ENCODE measurements at places on chromosomes 2 and 18.

DNA sequence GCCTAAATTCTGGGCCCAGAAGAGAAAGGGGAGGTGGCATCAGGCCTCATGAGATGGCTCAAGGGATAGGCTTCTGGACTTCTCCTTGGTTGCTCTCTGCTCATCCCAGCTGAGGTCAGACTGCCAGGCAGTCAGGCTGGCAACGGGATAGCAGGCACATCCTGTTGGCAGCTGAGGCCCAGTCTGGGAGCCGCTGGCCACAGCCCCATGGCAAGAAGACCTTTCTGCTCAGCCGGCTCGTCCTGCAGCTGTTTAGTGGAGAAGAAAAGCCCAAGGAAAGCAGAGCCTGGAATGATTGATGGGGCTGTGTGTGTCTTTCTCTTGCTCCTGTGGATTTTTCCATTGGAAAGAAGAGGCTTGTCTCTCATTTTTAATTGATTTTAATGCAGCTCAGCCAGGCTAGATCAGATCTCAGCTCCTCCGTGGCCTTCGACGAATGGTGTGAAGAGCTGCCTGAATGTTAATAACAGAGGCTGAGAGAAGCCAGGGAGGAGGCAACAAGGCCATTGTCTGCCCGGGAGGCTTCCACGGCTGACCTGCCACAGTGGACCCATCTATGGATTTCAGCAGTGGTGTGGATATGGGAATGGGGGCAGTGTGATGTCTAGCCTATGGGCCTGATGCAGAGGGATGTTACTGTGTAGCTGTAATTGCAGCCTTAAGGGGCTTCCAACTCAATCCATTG lies 99.5 kb downstream of the HS1BP3 start:
- no peak for DNase-seq

DNA sequence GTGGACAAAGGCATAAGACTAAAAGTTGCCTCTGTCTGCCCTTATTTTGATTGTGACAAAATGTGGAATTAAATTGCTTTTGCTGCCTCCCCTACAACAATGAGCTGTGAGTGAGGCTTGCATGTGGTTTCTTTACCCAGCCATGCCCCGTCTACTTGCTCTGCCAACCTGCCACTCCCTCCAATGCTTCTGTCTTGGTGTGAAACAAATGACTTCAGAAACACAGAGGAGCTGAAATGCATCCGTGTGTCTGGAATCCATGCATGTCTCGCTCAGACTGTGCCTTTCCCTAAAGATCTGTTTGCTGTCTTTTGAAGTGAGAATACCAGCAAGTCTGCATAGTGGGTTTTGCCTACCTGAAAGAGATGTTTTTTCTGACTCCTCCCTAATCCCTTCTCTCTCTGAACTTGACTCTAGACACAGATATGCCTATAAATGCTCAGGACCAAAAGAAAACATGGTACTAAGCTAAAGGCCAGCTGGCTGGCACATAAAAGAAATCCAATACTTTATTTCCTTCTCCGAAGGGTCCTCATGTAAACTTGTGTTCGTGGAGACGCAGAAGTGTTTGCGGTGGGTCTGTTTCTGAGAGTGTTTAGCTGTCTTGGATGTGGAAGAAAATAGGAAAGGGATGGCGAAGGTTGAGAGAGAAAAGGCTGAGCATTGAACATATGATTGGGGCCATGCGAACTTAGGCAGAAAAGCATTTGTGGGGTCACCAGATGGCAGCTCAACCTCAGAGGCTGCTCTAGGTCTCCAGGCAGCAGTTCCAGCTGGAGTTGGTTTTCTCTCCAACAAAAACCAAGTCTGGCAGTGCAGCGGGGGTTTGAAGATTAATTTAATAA lies 120.5 kb downstream of the CCBE1 start:
- no peak for DNase-seq

- peak; percentile 56 for DNase-seq
These were observed 68.5 kb downstream of the COPS8 start for GRCh38 chr2:237154082-237154638.

GRCh38 chr2:135154962-135155361 lies 102.9 kb downstream of the RAB3GAP1 start:
- DNase-seq = no peak

GRCh38 chr2:184129073-184129472 lies 469.3 kb upstream of the ZNF804A start:
- DNase-seq = no peak

DNA sequence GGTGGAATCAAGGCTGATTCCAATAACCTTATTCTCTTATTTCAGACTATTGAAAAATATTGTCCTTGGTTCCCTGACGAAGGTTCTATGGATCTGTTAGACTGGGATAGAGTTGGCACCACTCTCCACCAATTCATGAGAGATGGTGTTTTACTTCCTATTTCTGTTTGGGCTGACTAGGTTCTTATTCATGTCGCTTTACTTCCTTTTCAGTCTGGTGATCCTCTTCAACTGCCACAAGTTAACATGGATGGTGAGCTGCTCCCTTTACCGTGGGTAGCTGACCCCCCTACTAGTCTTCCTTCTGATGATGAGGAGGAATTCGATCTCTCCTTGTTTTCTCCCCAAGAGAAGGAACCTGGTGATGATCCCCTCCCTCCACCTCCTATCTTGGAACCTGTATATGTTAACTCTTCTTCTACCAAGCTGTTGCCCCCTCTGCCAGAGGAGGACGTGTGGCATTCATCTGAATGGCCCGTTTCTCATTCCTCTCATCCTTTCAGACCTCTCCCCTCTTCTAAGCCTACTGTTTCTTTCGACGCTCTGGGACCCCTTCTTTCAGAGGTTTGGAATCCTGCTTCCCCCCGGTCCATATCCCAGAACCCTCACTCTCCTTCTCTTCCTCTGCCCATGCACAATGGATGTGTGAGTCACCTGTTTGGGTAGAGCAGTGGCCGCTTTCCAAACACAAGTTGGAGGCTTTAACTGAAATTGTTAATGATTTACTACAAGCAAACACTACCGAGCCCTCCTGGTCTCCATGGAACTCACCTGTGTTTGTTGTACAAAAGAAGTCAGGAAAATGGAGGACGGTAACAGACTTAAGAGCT lies 13.5 kb upstream of the CNOT11 start:
- no peak for DNase-seq

DNA sequence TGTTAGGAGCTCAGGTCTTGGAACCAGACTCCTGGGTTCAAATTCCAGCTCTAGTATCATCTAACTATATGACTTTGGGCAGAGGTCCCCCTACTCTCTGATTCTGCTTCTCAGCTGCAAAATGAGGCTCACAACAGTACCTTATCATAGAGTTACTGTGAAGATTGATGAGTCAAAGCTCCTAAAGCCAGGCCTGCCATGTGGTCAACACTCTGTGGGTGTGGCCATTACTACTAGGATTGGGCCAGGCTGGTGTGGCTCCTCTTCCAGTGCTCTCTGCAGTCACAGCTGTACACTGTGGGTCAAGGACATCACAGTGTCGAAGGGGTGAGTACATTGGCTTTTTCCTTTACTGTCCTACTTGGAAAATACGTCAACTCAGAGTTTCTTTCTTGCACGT lies 22.6 kb downstream of the CAPN13 start:
- DNase-seq = no peak

DNA sequence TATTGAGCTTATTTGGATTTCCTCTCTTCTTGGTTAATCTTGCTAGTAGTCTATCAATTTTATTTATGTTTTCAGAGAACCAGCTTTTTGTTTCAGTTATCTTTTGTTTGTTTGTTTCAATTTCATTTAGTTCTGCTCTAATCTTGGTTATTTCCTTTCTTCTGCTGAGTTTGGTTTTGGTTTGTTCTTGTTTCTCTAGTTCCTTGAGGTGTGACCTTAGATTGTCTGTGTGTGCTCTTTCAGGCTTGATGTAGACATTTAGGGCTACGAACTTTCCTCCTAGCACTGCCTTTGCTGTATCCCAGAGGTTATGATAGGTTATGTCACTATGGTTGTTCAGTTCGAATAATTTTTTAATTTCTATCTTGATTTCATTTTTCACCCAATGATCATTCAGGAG lies 141.6 kb downstream of the ZNF236 start:
- DNase-seq = no peak
